ENCODE measurements at places on chromosomes 5 and 9.

DNA sequence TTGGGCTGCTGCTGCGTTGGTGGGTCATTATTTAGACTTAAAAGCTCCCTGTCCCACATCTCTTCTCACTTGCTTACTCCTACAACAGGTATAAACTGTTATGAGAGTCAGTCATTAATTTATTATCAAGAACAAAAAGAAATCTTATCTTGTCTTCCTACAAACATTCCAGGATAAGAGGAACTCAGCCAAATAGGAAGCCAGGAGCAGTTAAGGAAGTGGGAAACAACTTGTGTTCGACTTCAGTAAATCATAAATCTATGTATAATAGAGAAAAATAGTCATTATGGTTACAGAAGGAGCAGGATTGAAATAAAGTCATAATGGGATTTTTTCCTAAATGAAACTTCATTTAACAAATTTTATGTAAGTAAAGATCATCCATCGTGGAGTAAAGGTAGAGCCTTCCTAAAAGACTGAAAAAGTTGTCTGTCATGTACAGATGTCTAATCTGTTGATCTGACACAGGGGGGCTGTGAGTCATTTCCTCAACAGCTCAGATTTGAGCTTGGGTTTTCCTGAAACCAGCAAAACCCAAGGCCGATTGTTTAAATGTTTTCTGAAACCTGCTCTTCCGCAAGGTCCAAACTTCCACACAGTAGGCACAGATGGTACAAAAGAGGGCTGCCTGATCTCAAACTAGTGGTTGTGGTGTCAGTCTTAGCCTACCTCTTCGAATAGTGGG, 25.3 kb upstream of the LRRTM2 start:
- DNase-seq, result peak; percentile 48

DNA sequence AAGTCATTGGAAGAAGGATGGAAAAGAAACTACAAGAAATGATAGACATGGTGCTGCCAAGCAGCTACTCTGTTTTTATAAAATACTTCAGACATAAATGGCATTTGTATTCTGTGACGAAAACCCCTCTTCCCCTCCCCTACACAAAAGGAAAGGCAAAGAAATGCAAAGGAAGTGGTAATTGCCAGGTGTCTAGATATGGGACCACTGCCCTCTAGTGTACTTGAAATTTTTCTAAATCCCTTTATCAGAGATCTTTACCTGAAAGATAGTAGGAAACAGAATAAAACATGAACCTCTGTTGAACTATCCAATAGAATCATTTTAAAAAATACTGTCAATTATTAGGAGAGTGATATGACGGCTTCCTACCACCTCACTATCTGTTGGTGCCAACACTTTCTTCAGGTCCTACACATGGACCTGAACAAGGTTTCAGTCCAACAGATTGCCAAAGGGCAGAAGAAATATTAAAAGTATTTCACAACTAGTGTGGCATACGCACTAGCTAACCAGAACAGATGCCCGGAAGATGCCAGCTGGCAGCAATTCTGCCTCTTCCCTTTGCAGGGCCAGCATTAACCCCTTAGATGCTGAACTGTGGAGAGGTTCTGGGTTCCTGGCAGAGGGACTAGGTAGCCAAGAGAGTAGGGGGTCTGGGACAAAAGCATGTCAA, 104.1 kb downstream of the TSSK1B start:
- DNase-seq, result peak; percentile 68

DNA sequence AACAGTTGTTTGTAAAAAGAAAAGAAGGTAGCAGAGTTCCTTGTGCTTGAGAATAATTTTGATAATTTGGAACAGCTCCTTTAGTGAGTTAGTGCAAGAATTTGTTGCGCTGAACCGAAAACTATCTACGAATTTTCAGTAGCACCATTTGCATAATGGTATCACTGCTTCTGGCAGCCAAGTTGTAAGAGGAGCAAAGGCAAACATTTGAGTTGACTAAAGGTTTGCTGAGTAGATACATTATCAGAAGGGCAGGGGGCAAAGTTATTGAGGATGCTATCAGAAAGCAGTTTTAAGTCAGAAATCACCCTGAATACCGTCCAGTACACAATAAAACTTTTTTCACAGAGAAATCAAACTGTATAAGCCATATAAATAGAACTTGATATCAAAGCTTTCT, 181.5 kb upstream of the MOCS2 start:
- no peak for DNase-seq

DNA sequence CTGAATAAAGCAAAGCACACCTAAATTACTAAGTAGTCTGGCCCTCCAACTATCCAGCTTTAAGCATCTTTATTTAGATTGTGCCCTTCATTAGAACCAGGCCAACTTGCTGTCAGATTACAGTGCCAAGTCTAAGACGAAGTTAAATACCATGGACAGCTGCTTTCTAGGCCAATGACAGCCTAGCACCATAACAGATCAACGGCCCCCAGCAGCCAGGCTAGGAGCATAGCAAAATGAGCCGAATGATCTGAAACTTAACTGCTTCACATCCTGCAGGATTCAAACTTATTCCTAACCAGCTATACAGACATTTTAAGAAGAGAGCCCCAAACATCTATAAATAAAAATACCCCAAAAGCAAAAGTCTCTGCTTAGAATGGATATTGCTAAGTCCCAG, 6.8 kb downstream of the SLC24A2 start:
- DNase-seq, result peak; percentile 39

DNA sequence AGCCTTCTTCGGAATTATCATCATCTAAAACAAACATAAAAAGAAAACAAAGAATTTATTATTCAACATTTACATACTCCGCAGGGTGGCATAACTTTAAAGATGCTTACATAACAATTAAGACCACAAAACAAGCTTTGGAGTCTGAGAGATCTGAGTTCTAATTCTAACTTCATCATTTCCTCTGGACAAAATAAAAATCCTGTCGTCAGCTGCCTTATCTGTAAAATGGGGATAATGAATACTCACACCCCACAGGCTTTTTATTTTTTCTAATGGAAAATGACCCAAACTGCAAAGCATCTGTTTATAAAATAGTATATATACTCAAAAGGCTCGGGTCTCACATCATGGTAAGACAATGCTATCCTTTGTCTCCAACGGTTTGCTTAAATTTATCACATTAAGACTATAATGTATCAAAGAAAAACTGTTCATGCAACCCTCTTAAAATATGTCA, 4.3 kb downstream of the ARRDC3 start:
- DNase-seq, result no peak

DNA sequence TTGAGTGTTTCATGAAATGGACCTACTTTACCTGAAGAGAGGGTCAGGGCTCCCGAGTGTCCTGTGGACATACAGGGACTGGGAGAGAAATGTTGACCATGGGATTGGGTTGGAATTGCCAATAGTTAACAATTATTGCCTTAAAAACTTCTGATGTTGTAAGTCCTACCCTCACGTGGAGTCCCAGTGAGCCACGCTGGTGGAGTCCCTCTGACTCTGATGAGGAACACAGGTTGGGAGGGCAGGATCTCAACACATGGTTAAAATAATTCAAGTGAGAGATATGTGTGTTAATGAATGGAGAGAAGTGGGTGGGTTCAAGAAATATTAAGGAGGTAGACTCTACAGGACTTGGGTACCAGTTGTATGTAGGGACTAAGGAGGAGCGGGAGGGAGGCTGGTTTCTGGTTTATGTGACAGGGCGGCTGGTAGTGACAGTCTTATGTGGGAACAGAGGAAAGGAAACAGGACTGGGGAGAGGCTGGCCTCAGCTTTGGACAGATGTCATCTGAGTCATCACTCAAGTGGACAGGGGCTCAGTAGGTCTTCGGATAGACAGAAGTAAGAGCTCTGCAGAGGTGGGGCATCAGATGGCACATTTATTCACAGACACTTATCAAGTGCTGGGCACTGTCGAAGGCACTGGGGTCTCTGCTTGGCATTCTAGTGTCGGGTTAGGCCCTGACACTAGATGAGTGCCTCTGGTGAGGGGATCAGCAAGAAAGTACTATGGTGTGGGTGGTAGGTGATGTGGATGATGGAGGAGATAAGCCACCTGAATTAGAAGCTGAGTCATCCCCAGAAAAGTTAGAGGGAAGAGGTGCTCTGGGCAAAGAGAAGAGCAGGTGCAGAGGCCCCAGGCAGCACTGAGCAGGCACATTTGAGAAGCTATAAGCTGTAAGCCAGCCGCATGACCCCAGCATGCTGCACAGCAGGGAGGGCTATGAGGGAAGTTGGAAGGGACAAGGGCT, 27.2 kb downstream of the MAML1 start:
- DNase-seq, result no peak

GRCh38 chr5:96566833-96567587, 95.2 kb upstream of the CAST start:
- peak; percentile 54 for DNase-seq

GRCh38 chr9:14313951-14314423, at the start of gene NFIB:
TSS of gene NFIB (minus strand) at chr9:14314141. CDS start at chr9:14313511, 630 bp downstream.
- peak; percentile 71 for DNase-seq

GRCh38 chr5:178235588-178235974, 3.0 kb upstream of the PHYKPL start:
- no peak for DNase-seq

DNA sequence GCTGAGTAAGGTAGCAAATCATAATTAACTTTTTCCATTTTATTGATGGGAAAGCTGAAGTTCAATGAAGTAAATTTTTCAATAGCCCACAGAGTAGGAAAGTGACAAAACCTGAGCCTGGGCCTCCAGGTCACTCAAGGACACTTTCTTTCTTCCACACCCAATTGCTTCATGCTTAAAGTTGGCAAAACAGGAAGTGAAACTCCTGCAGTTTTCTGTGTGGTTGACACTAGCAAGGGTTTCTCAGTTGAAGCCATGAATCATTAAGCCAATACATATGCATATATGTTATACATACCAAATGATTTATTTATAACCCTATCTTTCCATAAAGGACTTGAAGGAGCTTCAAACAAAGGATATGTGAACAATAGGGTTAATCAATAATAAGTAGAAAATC, 13.9 kb downstream of the TLR4 start:
- peak; percentile 51 for DNase-seq

GRCh38 chr5:59607138-59607765, 286.3 kb downstream of the PDE4D start:
- DNase-seq, result no peak

DNA sequence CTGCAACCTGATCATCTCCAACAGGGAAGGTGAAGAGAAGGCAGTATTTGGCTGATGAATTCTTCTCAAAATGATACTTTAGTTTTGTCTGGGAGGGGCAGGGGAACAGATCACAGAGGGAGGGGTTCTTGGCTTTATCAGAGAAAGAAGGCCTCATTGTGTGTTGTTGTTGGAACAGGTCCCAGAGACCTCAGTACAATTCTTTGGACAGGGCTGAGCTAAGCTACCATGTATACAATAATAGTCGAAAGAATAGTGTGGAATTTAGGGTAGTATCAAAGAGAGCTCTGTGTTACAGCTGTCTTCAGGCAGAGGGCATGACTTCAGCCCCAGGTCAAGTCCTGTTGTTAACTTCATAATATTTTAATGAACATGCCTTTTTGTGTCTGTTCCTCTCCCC, 39.9 kb downstream of the ARHGAP26 start:
- DNase-seq, result peak; percentile 56

DNA sequence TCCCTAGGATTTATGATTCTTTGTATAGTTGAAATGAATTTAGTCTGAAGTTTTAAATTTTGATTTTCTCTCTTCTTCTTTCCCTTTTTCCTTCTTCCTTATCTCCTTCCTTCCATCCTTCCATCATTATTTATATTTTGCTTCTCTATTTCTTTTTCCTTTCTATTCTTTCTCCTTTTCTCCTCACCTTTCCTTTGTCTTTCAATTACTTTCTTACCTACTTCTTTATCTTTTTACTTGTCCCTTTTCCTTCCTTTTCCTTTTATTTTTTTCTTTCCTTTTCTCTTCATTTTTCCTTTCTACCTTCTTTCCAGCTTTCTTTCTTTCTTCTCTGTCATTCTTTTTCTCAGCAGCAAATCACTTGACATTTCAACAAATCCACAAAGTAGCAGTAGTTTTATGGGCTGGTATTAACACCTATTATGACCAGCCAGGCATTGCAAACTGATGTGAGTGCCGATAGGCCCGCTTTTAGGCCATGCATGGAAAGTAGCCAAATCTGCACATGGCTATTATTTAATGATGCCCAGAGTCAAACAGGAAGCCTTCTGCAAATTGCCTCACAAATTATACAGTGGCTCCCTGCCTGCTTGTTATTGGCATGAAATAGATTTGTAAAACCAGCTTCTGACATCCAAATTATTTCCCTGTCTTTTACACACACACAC, 37.1 kb upstream of the NR3C1 start:
- no peak for DNase-seq

DNA sequence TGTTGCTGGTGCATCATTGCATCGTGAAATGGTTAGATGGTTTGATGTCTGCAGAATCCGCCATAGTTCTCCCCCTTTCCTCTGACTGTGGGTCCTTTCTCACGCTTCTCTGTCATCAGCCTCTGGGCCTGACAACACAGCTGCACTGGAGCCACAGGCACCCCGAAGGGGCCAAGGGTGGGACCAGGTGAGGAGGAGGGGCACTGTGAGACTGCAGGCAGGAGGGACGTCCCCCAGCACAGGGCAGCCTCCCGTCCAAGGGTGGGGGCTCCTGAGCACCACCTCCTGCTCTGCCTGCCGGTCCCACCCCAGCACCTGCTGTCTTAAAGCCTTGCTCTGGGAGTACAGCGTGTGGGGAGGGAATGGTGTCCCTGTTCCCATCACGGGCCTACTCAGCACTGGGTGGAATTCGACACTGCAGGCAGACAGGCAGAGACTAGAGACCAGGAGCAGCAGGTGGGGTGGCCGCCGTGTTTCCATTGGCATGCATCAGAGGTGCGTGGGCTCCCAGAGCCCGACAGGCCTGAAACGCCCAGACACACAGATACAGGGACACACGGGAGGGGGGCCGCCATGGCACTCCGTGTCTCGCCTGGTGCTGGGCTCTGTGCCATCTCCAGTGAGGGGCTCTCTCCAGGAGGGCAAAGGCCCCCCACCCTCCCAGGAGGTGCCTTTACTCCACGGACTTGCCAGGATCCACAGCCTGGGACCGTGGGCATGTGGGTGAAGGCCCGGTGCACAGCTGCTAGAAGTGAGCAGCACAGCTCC, 15.0 kb downstream of the CACNA1B start:
- no peak for DNase-seq

- no peak for DNase-seq
Measured at GRCh38 chr5:35454011-35454525, 163.6 kb upstream of the SPEF2 start.

- DNase-seq, result no peak
Measured at GRCh38 chr5:2914981-2915484, 163.6 kb upstream of the IRX2 start.

DNA sequence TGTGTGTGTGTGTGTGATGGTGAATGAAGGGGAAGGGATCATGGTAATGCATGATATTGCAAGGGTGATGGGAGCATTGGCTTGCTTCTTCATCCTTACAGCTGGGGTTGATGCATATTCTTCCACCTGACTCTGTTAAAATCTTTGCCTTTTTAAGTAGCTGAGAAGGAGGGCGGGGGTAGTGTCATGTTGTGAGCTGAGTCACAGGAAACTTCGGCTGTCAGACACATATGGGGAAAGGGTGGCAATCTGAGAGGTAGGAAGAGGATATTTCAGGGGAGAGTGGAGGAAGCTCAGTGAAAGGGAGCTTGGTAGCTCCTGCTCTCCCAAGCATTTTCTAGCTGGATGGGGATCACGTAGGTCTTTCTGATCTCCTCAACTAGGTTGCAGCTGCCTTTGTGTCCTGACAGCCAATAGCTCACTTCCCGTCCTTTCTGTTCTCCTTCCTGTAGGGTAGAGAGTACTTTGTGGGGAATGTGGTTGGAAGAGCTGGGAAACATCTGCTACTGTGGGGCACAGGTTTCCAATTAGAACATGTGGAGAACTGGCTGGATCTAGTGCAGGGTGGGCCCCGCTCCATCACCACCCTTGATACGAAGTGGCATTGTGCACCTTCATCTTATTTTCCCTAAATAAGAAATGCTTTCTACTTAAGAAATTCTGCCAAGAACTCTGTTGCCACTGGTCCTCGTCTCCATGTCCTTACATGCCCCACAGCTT, 18.1 kb upstream of the CLK4 start:
- peak; percentile 57 for DNase-seq

GRCh38 chr9:32503008-32503407, 23.0 kb downstream of the RIGI start:
- no peak for DNase-seq
